ENCODE measurements at places on chromosomes 4 and X.

DNA sequence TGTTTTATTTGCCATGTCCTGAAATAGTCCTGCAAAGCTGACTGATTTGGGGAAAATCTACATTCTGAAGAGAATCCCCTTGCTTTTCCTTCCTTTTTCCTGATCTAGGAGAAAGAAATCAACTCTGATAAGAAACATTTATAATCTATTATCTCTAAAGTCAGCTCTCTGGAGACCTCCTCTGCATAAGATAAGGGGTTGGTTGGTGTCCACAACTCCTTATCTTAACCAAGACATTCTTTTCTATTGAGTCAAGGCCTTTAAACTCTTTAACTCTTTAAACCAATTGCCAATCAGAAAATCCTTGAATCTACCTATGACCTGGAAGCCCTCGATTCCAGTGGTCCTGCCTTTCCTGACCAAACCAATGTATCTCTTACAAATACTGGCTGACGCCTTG lies 373.6 kb upstream of the RASGEF1B start:
- DNase-seq = no peak

DNA sequence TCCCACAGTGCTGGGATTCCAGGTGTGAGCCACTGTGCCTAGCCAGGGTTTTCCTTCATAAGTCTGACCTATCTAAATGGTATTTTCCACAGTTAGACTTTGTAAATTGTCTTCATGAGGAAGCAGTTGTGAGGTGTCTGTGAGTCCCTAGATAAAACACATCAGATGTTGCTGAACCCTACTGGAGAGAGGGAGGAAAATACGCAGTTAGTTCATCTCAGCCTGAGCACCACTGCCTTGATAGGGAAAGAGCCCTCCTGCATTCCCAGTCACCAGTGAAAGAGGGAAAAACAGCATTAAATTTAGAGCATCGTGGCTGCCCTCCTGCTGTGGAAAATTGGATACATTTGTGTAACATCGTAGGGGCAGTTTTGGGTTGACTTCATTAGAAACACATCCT lies 31.7 kb upstream of the CLDN34 start:
- DNase-seq = no peak

DNA sequence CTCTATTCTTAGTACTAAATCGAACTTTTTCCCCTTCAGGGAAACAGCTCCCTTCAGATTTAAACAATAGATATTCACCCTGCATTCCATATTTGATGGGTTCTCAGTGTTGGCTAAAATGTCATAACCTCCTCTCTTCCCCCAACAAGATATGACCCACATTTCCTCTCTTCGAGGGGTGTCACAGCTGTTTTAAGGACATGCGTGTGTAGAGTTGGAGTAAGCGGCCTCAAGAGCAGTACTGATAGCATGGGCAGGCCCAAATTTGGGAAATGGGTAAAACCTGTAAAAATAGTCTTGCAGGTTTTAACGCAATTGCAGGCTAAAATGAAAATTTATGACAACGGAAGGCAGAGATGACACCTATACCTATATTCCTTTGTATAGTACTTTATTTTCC lies 28.7 kb downstream of the SAT1 start:
- DNase-seq = no peak

DNA sequence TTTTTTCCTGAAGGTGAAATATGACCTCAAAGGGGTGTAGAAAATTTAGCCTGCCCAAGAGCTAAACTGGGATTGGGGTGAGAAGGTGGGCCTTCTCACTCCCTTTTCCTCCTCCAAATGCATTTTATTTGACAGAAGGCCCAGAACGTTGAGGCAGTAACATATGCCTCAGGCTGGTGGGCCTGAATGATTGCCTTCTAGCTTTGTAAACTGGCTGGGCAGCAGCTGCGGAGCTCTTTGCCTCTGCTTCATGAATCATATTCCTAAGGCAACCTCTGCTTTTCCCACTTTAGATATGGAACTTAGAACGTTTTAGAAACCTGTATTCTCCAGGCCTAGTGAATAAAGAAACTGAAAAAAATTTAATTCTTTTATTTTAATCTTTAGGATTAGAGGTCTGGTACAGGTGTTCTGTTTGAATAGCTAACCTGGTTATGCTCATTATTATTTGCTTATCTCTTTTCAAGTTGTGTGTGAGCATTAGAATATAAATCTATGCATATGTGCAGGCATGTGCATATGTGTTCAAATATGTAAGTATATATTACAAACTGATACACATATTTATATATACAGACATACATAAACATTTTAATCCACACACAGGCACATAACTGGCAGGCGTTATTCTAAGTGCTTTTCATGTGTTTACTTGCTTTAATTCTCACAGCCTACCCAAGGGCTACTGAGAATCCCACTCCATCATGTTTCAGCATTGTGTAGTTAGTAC lies 11.5 kb downstream of the PRDM8 start:
- no peak for DNase-seq

DNA sequence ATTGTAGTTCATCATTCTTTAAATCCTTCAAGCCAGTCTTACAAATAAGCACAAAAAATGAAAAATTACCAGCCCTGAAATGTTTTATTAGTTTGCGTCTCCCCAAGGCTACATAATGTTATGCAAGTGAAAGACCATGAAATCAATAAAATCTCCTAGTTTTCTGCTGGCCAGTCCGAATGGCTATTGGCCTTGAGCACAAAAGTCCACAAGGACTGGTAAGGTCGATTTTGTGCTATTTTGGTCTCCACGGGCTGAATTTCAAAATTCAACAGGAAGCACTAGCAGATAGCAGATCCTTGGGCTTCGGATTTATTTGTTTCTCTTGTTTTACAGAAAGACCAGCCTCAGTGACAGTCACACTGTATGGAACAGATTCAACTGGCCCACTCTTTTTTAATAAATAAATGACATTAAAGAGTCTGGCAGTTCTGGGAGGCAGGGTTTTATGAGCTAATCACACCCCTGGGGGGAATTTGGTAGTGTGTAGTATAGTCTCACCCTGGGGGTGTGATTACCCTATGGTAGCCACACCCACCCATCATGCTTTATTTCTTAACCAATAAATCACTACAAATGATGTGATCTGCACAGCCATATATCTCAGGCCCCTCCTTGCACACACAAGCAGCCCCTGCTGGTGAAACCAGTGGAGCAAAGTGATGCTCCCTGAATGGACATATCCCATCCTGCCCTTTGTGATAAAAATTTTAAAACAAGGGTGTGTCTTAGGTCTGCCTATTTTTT lies 51.1 kb upstream of the TMEM33 start:
- DNase-seq = peak; percentile 34

- no peak for DNase-seq
Measured at GRCh38 chrX:85114776-85115175, 111.1 kb downstream of the APOOL start.

- peak; percentile 38 for DNase-seq
Measured at GRCh38 chrX:3346501-3347259, at the start of gene MXRA5. TSS of gene MXRA5 (minus strand) at chrX:3346652. CDS start at chrX:3343833, 2,819 bp downstream.

- DNase-seq = no peak
Measured at GRCh38 chr4:156505341-156505955, 466.2 kb downstream of the PDGFC start.

DNA sequence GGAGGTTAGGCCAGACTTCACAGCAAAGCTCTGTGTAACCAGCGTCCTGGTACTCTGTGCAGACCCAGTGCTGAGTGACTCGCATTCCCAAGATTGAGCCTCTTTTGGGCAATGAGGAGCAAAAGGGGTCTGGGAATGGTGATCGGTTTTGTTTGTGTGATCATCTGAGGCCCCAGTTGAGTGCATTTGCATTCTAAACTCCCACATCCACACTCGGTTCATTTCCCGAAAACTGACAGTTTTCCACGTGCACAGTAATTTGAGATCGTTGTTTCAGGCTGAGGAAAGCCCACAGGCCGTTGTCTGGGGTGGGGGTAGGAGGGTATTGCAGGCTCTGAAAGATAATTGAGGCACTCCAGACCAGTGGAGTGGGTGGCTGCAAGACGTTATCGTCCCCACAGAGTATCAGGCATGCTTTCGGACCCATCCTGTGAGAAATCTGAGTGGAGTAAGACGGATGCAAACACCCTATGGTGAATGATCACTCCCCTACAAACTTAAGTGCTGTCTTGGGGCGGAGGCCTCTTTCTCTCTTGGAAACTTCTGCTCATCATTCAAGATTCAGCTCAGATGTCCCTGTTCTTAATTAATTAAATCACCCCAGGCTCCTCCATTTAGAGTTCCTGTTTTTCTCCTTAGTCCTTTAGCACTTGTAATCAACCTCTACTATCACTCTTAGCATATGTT lies 96.1 kb downstream of the AFF1 start:
- DNase-seq = peak; percentile 2

GRCh38 chr4:4724321-4724720 lies 135.1 kb upstream of the MSX1 start:
- DNase-seq = no peak

GRCh38 chr4:85102606-85103005 lies 136.1 kb upstream of the WDFY3 start:
- no peak for DNase-seq

DNA sequence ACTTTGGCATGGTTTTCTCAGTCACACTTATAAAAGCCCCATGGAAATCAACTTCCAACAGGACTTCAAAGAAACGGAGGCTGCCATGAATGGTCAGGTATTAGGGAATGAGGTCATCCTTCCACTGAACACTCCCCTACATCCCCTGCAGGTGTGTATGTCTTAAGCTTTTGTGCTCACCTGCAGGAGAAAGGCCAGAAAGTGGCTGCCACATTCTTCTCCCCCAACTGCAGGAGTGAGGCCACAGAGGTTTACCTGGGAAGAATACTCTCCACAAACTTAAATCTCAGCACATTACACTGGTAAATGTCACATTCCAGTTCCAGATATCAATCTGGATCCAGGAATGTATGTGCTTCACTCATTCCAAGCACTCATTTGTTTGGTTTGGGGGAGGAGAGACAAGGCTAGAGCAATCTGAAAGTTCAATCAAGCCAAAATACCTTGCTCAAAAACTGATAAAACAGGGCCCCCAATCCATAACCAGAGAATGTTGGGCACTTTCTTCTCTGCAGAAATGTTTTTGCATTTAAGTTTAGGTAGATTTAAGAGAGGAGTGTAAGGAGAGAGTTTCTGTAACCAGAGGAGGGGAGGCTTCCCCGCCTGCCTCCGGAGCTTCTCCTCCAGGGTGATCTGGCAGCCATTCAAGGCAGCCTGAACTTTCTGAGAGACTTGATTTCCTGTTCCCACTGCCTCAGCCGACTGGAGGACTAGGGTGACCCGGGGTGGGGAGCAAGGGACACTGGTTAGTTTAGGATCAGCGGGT lies 15.4 kb downstream of the FAM9C start:
- no peak for DNase-seq

GRCh38 chr4:41339812-41340809 lies 83.4 kb downstream of the UCHL1 start:
- DNase-seq = peak; percentile 89

- DNase-seq = no peak
Measured at GRCh38 chrX:23434356-23434884, 99.8 kb downstream of the PTCHD1 start.

DNA sequence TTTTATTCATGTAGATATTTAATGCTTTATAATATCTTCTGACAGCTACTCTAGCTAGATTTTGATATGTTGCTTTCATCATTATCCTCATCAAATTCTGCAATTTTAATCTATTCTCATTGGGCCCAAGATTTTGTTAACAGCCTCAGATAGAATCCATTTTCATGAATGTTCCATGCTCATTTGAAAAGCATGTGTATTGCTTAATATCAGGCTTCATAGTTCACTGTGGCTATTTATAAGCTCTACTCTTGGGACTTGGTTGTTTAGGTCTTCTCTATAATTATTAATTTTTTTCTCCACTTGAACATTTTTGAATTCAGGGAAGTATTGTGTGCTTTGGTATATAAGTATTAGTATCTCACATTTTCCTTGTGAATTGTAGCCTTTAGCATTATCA lies 41.8 kb downstream of the RAB40A start:
- DNase-seq = no peak

DNA sequence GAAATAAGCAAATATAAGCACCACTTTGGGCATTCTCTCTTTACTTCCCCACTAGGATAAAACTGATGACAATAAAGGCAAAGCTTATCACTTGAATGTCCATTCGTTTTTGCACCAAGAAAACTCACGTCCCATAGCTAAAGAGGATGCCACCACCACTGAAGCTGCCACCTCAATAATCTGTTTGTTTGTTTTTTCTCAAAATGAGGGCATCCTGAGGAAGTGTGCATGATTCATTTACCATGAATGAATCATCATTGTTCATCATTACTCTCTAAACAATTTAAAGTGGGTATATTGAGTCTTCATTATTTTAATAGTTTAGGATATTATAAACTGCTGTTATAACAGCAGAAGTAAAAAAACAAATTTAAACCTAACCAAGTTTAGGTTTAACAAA lies 168.2 kb downstream of the DCTD start:
- no peak for DNase-seq

- DNase-seq = no peak
Measured at GRCh38 chr4:80306260-80306659, 29.3 kb upstream of the CFAP299 start.

DNA sequence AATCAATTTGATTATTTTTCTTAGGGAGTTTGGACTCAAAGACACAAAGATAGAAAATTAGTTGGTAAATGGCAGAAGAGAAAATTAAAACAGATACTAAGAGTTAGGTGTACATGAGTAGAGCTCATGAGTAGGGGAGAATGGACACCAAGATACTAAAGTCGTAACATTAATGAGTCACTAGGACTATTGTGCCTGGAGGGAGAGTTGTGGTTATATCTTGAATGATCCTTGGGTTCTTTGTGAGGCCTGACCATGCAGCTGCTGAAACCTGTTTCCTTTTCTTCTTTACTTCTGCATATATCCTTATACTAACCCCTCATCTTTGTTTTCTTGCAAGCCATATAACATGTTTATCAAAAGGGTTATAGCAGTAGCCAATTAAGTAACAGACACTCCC lies 532.8 kb downstream of the RPA4 start:
- no peak for DNase-seq

GRCh38 chr4:102623622-102624021 lies 122.5 kb downstream of the NFKB1 start:
- peak; percentile 6 for DNase-seq

- DNase-seq = no peak
Measured at GRCh38 chr4:169566021-169566818, 46.2 kb downstream of the NEK1 start.

GRCh38 chr4:152117933-152118507 lies 357.2 kb upstream of the GATB start:
- DNase-seq = peak; percentile 36

DNA sequence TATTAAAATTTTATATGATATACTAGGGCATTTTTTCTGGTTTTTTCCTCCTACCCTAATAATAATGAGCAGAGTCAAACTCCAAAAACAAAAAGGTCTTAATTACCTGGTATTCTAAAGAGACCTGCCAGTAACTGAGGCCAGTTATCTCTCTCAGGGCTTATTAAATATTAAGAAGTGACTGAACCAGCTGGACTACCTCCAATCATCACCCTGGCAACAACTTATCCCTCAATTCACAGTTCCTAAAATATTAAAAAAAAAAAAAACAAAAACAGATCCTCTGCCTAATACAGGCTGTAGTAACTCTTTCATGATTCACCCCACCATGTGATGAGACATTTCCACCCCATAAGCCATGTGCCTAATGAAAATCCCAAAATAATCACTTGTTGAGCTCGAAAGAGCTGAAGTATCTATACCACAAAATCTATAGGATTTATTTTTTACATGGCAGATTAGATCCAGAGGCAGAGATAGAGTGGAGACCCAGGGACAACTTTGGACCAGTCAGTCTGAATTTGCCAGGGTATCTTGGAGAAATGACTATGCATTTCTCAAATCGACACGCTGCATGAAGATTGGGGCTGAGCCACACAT lies 698.0 kb downstream of the FAT4 start:
- DNase-seq = no peak
